ENCODE measurements at places on chromosomes 12 and 14.
A peak's percentile ranks its signal among the peaks of the same experiment; 100 is the strongest.

DNA sequence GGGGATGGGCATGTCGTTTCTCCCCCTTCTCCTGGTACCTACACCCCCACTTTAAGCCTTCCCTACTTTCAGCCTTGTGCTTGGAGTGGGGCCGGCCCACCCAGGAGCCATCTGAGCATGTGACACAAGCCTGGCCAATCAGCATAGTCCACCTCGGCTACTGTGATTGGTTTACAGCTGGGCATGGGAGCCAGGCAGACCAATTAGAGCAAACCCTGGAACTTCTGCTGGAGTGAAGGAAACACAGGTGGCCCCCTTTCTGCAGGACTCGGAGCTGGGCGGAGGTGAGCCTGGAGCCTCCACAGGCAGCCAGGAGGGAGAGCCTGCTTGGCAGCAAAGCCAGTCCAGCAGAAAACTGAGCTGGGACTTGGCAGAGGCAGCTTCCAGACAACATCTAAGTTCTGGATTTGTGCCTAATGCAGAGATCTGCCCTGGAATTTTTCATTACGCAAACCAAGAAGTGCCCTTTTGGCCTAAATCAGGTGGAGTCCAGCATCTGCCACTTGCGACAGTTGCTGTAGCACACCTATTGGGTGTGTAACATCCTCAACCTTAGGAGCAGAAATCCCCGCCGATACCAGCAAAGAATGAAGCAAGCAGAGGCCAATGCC is 59.5 kb downstream of the SCARB1 start:
- no peak for DNase-seq

DNA sequence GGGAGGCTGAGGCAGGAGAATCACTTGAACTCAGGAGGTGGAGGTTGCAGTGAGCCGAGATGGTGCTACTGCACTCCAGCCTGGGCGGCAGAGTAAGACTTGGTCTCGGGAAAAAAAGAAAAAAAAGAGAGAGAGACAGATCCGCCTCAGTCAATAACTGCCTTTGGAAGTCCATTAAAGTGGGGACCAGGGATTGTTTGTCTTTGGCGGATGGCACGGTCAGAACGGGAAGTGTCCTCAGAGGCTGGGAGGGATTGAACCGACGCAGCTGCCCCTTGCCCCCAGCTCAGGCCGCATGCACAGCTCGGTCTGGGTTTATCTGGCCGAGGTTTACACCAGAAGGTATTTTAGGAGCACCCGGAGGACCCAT is 54.4 kb downstream of the TESC start:
- no peak for DNase-seq

- DNase-seq, result no peak
Measured at GRCh38 chr12:76666290-76666835, 97.6 kb upstream of the ZDHHC17 start.

GRCh38 chr12:43333644-43334043 is 218.4 kb downstream of the ADAMTS20 start:
- no peak for DNase-seq

DNA sequence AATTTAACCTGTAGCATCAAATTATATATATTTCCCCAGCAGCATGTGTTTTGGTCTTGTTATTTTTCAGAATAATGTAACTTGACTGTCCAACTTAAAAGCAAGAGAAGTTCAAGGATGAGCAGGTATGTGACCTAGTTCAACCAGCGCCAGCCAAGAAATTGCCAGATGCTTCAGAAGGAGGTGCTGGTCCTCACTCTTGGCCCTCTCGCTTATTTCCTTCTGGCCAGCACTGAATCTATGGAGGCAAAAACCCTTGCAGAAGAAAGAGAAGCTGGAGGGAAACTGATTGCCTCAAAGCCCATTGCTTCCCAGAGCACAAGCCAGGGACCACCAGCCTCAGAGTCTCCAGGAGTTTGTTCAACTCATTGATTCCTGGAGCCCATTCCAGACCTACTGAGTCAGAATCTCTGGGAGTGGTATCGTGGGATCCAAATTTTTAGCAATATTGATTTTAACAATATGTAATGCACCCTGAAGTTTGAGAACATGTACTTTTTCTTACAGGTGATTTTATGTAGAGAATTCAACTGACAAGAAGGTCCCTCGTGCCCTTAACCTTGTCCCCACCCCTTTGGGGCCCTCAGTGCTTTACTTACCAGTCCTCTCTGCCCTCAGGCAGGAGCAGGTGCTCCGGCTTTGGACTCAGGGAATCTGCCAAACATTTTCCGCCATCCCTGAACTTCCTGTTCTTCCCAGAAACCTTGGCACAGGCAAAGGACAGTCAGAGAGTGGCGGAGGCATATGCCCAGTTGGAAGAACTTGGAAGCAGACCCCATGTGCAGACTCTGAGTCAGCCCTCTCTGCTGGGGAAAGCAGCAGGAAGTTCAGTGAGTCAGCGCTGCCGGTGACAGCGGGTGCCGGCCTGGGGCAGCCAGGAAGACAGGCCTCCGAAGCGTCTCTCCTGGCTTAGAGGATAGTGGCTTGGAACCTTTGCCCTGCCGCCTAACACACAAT is 10.4 kb downstream of the BEST3 start:
- DNase-seq, result peak; percentile 68

- DNase-seq, result peak; percentile 18
Measured at GRCh38 chr14:73426877-73427276, 31.5 kb downstream of the NUMB start.

DNA sequence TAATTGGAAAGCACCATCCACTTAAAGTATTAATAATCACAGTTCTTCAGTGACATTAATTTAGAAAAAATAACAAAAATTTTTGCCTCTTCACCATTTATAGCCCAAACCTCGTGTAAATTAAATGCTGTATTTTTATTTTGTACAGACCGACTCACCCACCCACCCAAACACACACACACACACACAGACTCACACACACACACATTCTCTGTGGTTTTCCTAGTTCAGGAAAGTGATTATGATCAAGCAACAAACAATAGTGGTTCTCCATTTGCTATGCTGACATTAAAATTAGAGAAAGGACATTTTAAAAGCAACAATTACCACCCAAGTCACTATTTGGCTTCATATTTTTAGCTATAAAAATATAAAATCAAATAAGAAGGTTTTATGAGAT is 112.5 kb upstream of the FLRT2 start:
- DNase-seq, result no peak

DNA sequence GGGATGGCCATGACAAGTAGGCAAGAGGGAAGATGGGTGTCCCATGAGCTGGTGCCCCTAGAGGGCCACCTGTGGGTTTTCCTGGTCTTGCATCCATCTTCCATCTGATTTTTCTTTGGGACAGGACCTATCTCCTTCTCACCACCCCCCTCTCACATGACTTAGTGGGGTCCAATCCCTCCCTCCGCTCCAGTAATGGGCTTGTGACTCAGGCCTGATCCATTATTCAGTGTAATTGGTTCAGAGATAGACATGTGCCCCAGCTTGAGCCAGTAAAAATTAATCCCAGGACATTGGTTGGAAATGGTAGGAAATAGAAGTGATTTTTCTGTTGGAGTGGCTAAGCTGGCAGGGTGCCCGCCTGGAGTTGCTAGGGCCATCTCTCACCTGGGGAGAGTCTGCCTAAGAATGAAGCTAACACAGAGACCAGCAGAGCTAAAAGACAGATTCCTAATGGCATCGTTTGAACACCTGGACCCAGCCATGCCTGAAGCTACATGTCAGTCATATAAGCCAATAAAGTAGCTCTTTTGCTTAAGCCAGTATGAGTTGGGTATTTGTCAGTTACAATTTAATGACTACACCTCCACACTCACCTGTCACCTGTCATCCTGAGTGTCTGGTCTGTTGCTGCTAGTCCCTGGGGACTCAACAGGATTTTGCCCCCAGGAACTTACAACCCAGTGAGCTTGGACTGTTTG is 14.7 kb downstream of the RASAL1 start:
- DNase-seq, result no peak

GRCh38 chr14:22185191-22185590 is 403.8 kb downstream of the DAD1 start:
- DNase-seq, result no peak

GRCh38 chr14:34824826-34825225 is 50.3 kb downstream of the BAZ1A start:
- no peak for DNase-seq

- DNase-seq, result no peak
Measured at GRCh38 chr12:20560935-20561334, 134.2 kb upstream of the SLCO1C1 start.
